Cardiac fibroblast (primary cell): ENCODE measurements at places on chromosomes 6 and 20.

GRCh38 chr6:34384321-34385153 is 7.9 kb downstream of the NUDT3 start:
- DNase-seq, result no peak

DNA sequence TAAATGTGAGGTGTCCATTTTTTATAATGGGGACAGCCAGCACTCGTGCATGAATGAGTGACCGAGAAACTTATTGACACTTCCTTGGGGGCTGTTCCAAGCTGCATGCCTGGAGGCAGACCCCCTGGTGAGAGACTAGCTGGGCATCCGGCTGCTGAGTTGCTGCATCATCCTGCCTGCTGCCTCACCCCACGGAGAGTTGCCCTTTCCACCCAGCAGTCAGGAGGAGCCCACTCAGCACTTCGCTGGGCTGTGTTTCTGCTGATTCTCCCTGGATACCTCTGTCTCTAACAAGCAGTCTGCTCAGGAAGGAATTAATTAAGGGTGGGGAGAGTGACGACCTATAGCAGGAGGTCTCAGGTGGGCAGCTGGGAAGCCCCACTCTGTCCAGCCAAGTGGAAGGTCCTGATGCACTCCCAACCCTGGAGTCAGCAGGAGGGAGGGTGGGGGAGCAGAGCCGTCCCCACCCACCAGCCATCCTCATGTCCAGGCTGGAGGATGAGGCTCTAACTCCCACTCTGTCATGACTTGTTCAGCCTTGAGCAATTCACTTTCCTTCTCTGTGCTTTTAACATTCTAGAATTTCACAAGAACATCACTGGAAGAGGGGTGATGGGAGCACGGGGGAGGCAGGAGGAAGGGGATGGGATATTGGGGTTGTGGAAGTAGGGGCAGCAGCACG is 177.3 kb downstream of the LRFN2 start:
- no peak for DNase-seq

DNA sequence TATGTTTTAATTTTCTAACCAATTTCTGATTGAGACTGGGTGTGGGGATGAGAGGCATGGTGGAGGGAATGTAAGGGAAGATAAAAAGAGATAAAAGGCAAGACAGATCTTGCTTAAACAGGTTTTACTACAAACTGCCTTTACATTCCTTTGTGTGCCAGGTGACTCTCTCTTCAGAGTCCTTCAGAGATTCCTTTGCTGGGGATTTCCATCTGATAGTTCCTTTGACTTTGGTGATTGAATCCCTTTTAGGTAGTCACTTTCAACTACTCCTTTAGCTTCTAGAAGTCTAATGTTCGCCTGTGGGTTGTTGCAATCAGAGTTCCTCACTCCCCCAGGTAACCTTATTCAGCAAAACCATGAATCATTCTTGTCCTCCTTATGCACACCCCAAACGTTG is 283.3 kb upstream of the MANEA start:
- no peak for DNase-seq

DNA sequence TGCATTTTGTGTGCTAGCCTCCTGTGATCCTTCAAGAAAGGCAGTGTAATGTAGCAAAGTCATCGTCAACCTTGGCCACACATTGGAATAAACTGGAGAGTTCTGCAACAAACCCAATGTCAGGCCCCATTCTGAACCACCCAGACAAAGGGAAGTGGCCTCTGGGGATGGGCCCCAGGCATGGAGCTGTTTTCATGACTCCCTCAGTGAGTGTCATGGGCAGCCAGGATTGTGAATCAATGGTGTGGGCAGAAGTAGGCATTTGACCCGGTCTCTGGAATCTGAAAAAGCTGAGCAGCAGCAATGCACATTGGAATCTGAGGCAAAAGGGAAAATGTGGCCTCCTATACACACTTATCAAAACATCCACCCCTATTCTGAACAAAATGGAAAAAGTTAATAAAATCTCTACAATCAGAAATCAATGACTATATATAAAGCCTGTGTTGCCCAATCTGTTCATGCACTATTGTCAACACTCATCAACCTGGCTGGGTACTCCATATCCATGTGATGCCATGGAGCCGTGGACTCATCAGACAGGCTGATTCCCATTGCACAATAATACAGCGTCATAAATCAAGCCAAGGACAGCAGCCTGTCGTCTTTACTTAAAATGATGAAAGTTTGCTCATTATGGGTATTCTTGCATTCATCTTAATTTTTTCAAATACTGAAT is 134.9 kb upstream of the STMND1 start:
- no peak for DNase-seq

DNA sequence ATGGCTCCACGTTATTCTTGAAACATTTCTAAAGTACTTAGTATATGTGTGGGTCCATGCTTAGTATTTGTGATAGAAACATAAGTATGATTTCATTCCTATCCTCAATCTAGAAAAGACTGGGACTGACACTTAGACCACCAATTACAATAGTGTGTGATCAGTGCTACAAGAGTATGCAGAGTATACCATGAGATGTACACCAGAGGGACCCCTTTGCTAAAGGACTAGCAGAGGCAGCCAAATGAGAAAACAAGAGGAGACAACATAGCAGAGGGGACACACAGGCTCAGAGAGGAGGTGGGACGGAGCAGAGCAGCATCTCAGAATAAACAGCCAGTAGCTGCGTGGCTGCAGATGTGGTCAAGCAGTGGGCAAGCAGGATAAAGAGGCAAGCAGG is 21.0 kb downstream of the RMND1 start:
- no peak for DNase-seq

DNA sequence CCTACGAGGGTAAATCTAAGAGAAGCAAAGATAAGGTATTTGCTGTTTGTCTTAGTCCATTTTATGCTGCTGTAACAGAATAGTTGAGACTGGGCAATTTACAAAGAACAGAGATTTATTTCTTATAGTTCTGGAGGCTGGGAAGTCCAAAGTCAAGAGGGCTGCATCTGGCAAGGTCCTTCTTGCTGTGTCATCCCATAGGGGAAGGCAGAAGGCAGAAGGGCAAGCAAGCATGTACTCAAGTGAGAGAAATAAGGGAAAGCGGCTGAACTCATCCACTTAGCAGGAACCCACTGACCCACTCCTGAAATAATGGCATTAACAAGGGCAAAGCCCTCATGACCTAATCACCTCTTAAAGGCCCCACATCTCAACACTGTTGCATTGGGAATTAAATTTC is 102.7 kb downstream of the AGPAT4 start:
- no peak for DNase-seq

- peak; percentile 49 for DNase-seq
Measured at GRCh38 chr6:149190224-149190831, 127.2 kb upstream of the TAB2 start.
